AG04450 (cell line): ENCODE measurements at places on chromosomes 11 and 22.
A peak's percentile ranks its signal among the peaks of the same experiment; 100 is the strongest.

- DNase-seq: no peak
These were observed 22.5 kb downstream of the CTSC start for GRCh38 chr11:88315015-88315414.

GRCh38 chr11:17171916-17172315, 35.9 kb downstream of the PIK3C2A start:
- no peak for DNase-seq

- DNase-seq: no peak
These were observed 50.6 kb downstream of the C11orf96 start for GRCh38 chr11:43992834-43993637.

GRCh38 chr22:48944751-48945620, 882.7 kb downstream of the BRD1 start:
- DNase-seq: no peak

- DNase-seq: no peak
These were observed 43.4 kb upstream of the RAB1B start for GRCh38 chr11:66225066-66225465.

DNA sequence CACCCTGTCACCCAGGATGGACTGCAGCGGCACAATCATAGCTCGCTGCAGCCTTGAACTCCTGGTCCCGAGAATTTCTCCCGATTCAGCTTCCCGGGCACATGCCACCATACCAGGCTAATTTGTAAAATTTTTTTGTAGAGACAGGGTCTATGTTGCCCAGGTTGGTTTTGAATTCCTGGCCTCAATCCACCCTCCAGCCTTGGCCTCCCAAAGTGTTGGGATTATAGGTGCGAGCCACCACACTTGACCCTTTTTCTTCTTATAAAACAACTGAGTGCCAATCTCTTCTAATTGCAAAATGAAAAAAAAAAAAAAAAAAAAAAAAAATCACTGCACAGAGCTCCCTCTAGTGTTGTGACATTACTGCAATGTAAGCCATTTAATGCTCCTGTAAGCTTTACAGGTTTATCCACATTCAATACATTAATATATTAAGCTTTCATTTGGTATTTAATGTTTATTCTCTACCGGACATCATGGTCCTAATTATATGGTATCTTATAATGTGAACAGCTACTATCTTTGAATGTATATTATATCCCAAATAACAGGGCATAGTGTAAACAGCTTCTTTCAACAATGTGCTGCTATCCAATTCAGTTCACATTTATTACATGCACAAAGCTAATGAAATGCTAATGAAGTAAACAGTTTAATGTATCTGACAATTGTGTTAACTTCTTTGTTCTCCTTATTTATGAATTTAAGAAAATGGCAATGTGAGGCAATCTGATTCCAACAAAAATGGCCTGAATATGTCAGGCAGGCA, 44.6 kb downstream of the COPB1 start:
- no peak for DNase-seq

GRCh38 chr11:113203141-113203753, 111.1 kb upstream of the TTC12 start:
- no peak for DNase-seq

- peak; percentile 65 for DNase-seq
These were observed 58.2 kb upstream of the THY1 start for GRCh38 chr11:119481021-119481666.

DNA sequence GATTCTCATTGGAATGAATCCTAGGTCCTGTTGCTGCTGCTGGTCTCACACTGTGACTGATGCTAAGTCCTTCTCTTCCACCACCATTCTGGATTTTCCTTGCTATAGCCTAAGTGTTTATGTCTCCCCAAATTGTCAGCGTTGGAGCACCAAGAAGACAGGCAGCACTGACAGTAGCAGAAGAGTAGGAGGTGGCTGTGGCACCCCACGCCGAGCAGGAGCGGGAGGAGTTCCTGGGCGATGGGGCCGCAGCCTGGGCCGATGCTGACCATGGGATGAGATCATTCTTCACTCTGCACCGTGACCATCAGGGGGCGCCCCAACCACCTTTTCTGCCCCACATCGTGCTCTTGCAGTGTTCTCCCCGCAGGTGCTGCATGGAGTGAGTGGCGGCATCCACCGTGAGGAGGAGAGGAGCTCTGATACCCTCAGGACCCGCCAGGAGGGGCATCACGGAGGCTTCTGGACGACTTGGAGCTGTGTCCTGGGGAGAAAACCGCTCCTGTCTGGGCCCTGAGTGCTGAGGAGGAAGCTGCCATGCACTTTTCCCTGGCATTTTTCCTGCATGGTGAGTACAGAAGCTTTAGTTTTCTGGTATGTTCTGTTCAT, 57.0 kb downstream of the LRRC74B start:
- no peak for DNase-seq

DNA sequence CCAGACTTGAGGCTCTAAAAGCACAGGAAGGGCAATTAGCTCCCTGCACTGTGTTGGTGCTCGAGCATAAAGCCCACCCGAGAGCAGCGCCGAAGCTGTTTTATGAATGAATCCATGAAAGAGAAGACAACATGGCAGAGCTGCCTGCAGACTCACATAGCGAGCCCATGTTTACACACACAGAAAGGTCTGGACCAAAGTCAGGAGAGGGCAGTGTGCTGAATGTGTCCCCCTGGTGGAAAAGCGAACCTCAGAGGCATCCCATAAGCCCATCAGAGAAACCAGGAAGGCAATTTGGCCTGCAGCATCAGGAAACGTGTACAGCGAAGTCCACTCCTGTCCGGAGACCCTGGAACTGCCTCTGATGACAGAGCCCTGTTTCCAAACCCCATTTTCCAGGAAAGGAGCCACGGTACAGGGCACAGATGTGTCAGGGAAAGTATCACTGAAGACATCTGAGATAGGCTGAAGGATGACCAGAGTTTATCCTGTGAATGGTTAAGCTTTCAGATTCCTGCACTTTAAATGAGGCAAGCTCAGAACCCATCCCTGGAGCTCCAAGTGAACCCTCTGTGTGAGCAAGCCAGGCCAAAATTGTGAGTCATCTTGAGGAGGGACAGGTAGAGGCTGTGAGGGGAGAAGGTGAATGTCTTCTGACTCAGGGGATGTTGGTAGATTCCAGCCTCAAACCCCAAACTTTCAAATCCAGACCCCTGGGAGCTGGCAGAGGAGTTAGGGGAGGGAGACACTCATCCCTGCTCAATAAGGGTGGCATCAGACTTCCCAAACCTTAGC, 36.9 kb downstream of the CHRDL2 start:
- DNase-seq: no peak

- DNase-seq: peak; percentile 34
These were observed 6.0 kb upstream of the RAB3IL1 start for GRCh38 chr11:61923166-61924063.

DNA sequence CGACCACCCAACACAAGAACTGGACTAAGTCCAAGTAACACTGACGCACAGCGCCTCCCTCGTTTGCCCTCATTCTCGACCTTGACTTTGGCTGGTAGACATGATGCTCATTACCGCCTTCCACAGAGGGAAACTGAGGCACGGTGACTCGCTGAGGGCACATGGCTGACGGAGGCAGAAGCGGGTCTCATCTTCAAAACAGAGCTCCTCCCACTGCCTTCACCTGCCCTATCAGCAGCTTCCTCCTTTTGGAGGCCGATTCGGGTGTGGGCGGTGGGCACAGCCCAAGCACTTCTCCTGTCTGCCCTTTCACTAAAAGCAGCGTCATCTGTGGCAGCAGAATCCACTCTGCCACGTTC, 2.0 kb upstream of the KMT5B start:
- no peak for DNase-seq

DNA sequence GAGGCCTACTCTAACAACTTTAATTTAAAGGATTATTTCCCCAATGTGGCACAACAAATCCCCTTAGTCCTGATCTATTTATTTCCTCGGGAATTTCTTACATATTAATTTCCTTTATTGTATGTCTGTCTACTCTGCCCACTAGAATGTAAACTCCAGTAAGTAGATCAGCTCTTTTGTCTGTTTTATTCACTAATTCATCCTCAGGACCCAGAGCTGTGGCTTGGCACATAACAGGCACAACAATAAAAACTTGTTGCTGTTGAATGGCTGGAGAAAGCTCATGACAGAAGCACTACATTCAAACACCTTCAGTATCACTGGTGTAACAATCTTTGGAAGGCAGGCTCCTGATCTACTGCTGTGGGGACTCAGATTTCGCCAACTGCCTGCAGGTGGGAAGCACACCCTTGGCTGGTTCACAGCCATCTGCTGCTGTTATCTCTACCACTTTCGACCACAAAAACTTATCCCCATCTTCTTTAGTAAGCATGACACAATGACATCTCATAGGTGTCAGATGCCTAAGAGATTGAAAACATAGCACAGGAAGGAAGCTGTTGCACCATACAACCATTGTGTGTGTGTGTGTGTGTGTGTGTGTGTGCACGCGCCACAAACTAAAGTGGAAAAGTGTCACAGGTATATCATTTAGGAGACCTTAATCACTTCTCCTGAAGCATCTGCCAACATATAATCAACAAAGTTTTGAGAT, 11.9 kb downstream of the HIRA start:
- no peak for DNase-seq

DNA sequence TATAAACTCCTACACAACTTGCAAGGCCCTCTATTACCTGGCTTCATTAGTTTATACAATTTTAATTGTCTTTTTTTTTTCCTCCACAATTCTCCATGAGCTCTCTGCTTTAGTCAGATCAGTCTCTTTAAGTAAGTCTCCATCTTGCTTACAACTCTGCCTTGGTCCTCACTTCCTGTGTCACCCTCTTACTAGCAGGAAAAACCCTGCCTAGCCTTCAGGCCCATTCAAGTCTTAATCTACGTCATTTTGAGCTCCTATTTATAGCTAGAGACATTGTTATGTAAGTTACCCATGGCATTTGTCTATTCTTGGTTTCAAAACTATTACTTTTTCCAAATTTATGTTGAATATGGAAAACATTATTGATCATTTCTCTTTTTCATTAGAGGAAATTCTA, 177.4 kb downstream of the SBF2 start:
- no peak for DNase-seq

GRCh38 chr11:61769169-61769920, 16.9 kb downstream of the MYRF start:
- peak; percentile 16 for DNase-seq

DNA sequence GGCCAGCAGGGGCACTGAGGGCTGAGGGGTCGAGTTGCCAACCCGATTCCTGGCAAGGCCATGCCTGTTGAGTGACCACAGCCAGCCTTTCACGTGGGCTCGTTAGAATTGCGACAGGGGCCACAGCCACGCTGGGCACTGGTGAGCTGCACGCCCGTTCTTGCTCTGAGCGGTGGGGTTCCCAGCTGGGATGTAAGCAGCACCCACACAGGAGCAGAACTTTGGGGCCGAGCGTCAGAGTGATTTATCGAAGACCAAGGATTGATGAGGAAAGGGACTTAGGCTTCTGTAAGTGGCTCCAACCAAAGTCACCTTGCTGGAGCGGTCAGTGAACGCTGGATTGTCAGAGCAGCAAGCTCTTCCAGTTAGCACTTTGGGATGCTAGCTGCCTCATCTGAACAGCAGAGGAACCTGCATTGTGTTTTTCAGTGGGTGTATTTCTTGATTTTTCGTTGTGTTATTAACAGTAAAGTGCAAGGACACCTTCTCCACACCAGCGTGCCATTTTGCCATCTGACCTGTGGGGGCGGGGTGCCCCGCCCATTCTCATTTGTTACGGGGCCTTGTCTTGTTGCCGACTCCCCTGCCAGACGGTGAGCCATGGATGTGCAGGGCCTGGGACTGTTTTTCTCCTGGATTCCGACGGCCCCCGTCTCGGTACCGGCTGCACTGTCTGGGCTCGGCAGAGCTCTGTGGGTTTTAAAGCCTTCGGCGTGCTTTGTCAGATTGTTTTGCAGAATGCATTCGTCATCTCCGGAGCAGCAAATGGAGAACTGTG, 202.5 kb downstream of the TBC1D22A start:
- no peak for DNase-seq

- DNase-seq: peak; percentile 97
These were observed 59.0 kb upstream of the WNT7B start for GRCh38 chr22:46035742-46036557.

GRCh38 chr11:10122326-10123197, 171.5 kb downstream of the SBF2 start:
- DNase-seq: no peak

- DNase-seq: no peak
These were observed 200.5 kb downstream of the KCNA4 start for GRCh38 chr11:29816359-29816758.

- DNase-seq: no peak
These were observed 7.3 kb upstream of the SSTR3 start for GRCh38 chr22:37219533-37219932.

GRCh38 chr11:504053-504993, 2.7 kb downstream of the RNH1 start:
- DNase-seq: no peak

GRCh38 chr22:50296658-50297490, 10.6 kb downstream of the PLXNB2 start:
- DNase-seq: no peak

GRCh38 chr22:31106001-31106571, 1.3 kb downstream of the SELENOM start:
- no peak for DNase-seq

GRCh38 chr22:34333285-34333684, 413.0 kb upstream of the LARGE1 start:
- DNase-seq: no peak

GRCh38 chr11:38278457-38279141, 1680.6 kb upstream of the RAG2 start:
- no peak for DNase-seq

- DNase-seq: no peak
These were observed 81.5 kb upstream of the PPARA start for GRCh38 chr22:46068593-46069491.

DNA sequence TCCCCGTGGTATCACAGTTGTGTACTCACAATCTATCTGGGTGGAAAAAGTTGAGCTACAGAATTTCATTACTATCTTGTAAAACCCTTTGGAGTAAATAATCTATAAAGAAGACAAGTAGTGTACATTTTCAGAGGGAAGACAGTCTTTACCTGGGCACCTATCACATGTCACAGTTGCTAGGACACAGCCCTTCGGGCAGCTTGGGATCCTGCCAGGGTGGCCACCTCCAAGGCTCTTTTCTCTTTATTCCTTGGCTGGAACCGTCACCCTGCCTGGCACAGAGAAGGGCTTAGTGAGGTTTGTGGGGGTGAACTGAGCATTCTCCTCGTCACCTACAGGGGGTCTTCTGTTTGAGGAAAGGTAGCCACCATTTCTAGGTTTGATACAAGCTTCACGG, 23.6 kb downstream of the LRRC74B start:
- no peak for DNase-seq

- no peak for DNase-seq
These were observed at the start of gene MISFA for GRCh38 chr11:18599739-18600230. TSS of gene MISFA (plus strand) at chr11:18599789. CDS start at chr11:18599929, 140 bp downstream.
